Mesothelial cell of epicardium (in vitro differentiated cells): ENCODE measurements at places on chromosomes 4 and X. TPM values are rescaled to one million over a fixed set of nuclear protein-coding genes. Genes with fewer than 3 reads are reported as not detected.
A peak's percentile ranks its signal among the peaks of the same experiment; 100 is the strongest.

- H3K36me3 ChIP-seq = no peaks in the 10 kb centered on the region
- DNase-seq = no peak
- no peak overlapping the region for H3K4me3 ChIP-seq
- no peaks in the 10 kb centered on the region for H3K27me3 ChIP-seq
- no peak overlapping the region for H3K27ac ChIP-seq
Observed at GRCh38 chrX:67610282-67610681, 66.5 kb downstream of the AR start.

- no peaks in the 10 kb centered on the region for H3K4me1 ChIP-seq
- H3K27ac ChIP-seq = no peak overlapping the region
- H3K4me3 ChIP-seq = no peak overlapping the region
- H3K36me3 ChIP-seq = no peaks in the 10 kb centered on the region
- H3K27me3 ChIP-seq = no peaks in the 10 kb centered on the region
Observed at GRCh38 chr4:36081185-36081584, 163.1 kb downstream of the ARAP2 start.

DNA sequence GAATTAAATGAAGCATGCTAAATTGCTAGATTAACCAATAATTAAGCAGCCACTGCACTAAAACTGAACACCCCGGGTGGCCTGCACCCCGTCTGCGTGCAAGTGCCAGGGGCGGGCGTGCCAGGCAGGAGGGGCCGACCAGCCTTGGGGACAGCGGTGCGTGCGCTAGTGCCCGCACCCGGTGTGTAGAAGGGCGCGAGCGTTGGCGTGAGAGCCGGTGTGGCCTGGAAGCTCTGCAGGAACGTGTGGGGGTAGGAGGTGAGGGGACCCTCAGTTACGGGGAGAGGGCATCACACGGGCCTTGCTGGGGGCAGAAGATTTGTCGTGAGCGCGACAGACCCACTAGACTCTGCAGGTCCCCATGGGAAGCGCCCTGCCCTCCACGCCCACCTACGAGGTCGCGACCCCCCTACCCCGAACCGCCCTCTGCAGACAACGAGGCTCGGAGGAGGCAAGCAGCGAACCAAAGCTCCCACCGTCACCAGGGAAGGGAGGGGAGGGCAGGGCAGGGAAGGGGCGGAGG is 105.8 kb downstream of the FAM53A start:
- peaks cover 7% of the 10 kb centered on the region for H3K4me1 ChIP-seq
- H3K27me3 ChIP-seq = peaks cover 42% of the 10 kb centered on the region
- no peak overlapping the region for H3K27ac ChIP-seq
- DNase-seq = no peak
- no peaks in the 10 kb centered on the region for H3K36me3 ChIP-seq
- H3K4me3 ChIP-seq = peak overlapping the region; percentile 61

TRPC5OS gene
- 0.09 TPM in 1 of 3 replicates, not detected in the others for total RNA-seq

DNA sequence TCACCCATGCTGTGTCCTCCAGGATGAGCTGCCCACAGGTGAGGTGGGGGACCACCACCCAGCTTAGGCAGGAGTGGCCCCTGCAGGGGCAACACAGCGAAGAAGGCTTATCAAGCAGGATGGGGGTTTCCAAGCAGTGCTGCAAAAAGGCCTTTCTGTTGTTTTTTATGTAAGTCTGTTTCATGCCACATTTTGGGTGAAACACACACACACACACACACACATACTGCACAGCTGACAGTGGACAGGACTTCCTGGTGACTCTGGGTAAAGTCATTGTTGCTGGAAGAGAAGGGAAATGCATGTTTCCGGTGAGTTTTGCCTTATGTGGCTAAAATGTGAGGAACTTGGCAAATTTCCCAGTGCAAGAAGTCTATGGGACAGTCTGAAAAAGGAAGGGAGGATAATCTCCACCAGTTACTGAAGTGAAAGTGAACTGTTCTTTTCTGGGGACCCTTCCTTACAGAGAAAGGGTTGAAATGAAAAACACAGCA is 119.2 kb downstream of the IRF2 start:
- DNase-seq = no peak
- H3K36me3 ChIP-seq = no peaks in the 10 kb centered on the region
- H3K4me1 ChIP-seq = peaks cover 21% of the 10 kb centered on the region
- H3K4me3 ChIP-seq = no peak overlapping the region
- H3K27me3 ChIP-seq = no peaks in the 10 kb centered on the region

FAM47A gene
- not detected in 3 replicates for total RNA-seq

DNA sequence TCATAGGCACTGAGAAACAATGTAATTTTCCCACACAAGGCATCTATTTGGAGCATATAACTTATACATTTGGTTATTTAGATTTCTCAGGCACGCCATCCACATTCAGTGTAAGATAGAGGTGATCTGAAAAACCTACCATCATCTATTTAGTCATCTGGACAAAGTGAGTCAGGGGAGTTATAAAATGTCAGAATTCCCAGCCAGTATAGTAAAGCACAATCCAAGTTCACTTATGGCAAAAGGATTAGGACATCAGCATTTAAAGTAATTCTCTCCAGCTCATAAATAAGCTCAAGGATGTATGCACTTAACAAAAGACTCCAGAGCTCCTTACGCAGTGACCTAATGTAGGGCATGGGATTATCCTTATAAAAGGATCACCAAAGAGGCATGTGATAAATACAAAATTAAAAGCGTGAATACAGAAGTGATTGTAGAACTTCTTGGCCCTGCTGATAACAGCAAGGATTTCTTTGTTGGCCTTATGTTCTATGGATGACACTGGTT is 65.3 kb upstream of the DCLK2 start:
- peaks cover 3% of the 10 kb centered on the region for H3K4me1 ChIP-seq
- H3K36me3 ChIP-seq = no peaks in the 10 kb centered on the region
- no peak overlapping the region for H3K27ac ChIP-seq
- no peak for DNase-seq

DNA sequence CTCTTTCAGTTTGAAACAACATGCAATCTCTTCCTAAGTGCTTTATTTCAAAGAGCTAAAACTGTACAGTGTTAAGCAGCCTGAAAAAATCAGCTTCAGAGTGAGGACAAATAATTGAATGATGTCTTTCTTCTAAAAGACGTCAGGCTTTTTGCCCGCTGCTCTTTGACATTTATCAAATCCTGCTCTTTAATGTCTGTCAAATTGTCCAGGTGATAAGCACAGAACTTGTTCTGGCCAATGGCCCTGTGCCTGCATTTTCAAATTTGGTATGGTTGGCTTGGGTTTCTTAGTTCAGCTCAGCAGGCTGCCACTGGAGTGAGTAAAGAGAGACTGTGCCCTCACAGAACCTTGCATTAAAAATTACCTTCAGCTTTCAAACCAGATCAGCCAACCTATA is 712.9 kb upstream of the LCORL start:
- peak overlapping the region; percentile 87 for H3K27ac ChIP-seq
- no peaks in the 10 kb centered on the region for H3K27me3 ChIP-seq
- no peaks in the 10 kb centered on the region for H3K36me3 ChIP-seq
- H3K4me1 ChIP-seq = peaks cover 13% of the 10 kb centered on the region
- no peak for DNase-seq

CTAG2 gene
- total RNA-seq = not detected in 3 replicates

TNIP3 gene
- 0.27 to 0.51 TPM (median 0.27 TPM) in 3 replicates for total RNA-seq

DNA sequence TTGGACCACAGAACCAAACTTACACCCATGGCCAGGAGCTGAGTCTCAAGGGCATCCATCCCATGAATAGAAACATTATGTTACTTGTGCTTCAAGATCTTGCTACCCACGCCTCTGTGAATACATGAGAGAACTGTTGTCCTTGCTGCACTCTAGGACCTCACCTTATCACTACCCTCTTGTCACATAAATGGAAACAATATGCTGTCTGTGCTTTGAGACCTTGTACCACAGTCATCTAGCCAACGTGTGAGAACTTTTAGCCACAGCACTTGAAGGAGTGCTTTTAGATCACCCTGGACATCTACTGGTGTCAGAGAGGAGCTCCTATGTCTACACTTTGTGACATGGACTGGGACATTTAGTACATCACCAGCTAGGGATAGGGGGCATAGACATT is 30.7 kb upstream of the HUWE1 start:
- H3K4me1 ChIP-seq = peaks cover 10% of the 10 kb centered on the region
- no peaks in the 10 kb centered on the region for H3K27me3 ChIP-seq
- no peak overlapping the region for H3K4me3 ChIP-seq
- no peak for DNase-seq

TMEM150C gene
- total RNA-seq = 3.5 to 4.3 TPM (median 4.0 TPM) in 3 replicates

DNA sequence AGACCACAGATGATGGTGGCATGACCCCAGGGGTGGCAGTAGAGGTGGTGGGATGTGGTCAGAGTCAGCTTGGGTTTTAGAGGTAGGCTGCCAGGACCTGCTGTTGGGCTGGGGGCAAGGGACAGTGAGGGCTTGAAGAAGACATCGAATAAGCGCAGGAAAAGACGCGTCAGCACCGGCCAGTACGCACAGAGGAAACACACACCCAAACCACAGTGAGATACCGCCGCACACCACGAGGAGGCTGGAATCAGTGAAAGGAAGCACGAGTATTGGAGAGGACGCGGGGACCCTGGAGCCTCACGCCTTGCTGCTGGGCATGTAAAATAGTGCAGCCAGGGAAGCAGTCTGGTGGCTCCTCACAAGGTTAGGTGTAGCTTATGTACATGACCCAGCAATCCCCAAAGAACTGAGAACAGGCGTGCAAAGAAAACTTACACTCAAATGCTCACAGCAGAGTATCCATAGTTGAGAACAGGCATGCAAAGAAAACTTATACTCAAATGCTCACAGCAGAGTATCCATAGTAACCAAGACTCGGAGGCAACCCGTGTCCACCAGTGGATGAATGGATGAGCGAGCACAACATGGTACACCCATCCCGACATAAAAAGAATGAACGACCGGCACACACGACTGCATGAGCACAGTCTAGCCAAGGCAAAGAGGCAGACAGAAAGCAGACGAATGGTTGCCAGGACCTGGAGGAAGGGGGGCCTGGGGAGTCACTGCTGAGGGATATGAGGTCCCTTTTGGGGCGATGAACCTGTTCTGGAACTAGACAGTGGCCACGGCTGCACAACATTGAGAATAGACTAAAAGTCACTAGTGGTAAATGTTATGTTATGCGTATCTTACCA is 13.3 kb downstream of the PDZD4 start:
- no peak overlapping the region for H3K27ac ChIP-seq
- H3K36me3 ChIP-seq = no peaks in the 10 kb centered on the region
- peak overlapping the region; percentile 16 for H3K4me3 ChIP-seq

- no peak overlapping the region for H3K4me3 ChIP-seq
- no peaks in the 10 kb centered on the region for H3K27me3 ChIP-seq
- peaks cover 10% of the 10 kb centered on the region for H3K4me1 ChIP-seq
- no peaks in the 10 kb centered on the region for H3K36me3 ChIP-seq
- DNase-seq = no peak
Observed at GRCh38 chr4:57865264-57865663, 755.1 kb upstream of the IGFBP7 start.

FAM114A1 gene
- 52.0 to 55.6 TPM (median 53.7 TPM) in 3 replicates for total RNA-seq

LRCH2 gene
- total RNA-seq = 29.1 to 29.5 TPM (median 29.4 TPM) in 3 replicates

HSD17B13 gene
- total RNA-seq = 0.16 to 0.20 TPM (median 0.18 TPM) in 3 replicates

GRCh38 chr4:41679991-41680390 is 68.5 kb downstream of the PHOX2B start:
- H3K4me3 ChIP-seq = no peak overlapping the region
- DNase-seq = no peak
- H3K27ac ChIP-seq = no peak overlapping the region
- peaks cover 37% of the 10 kb centered on the region for H3K36me3 ChIP-seq

- no peaks in the 10 kb centered on the region for H3K27me3 ChIP-seq
- no peaks in the 10 kb centered on the region for H3K4me1 ChIP-seq
- no peak for DNase-seq
- H3K4me3 ChIP-seq = no peak overlapping the region
- H3K27ac ChIP-seq = no peak overlapping the region
Observed at GRCh38 chrX:7184816-7185215, 36.9 kb upstream of the PUDP start.

DNA sequence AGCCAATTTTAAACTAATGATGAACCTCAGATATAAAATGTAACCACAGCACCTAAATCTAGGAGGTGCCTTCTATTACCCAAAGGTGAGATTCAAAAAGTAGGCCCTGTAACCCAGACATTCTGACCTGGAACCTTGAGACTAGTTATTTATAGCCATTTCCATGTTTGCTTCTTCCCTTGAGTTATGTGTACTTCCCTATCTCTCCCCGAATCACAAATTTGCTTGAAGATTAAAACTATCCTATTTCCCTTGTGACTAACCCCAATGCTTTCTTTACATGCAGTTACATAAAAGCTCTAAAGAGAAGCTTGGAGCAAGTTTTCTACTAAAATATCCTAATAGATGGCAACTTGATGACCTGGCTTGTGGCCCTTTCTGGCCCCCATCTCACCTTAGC is 32.6 kb upstream of the S100G start:
- no peak overlapping the region for H3K4me3 ChIP-seq
- H3K27ac ChIP-seq = no peak overlapping the region
- no peak for DNase-seq
- H3K27me3 ChIP-seq = no peaks in the 10 kb centered on the region
- peaks cover 61% of the 10 kb centered on the region for H3K36me3 ChIP-seq
- H3K4me1 ChIP-seq = no peaks in the 10 kb centered on the region

ARL9 gene
- 0.73 to 1.1 TPM (median 0.83 TPM) in 3 replicates for total RNA-seq
